Activated CD8-positive, alpha-beta memory T cell treated with anti-CD3 and anti-CD28 coated beads, Interleukin-2, amount 50 U/mL, for 4 hours (primary cell): ENCODE measurements at places on chromosomes 11 and 22.
A peak's percentile ranks its signal among the peaks of the same experiment; 100 is the strongest.

DNA sequence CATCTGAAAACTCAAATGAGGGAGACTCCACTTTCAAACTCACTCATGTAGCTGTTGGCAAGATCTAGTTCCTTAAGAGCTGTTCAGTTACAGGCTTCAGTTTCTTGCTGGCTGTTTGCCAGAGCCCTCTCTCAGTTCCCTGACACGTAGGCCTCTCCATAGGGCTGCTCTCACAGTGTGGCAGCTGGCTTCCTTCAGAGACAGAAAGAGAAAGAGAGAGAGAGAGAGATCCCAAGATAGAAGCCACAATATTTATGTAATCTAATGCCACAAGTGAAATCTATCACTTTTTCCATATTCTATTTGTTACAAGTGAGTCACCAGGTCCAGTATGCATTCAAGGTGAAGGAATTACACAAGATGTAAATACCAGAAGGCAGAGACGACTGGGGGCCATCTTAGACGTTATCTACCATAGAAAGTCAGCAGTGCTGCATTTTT, 168.8 kb downstream of the RCN1 start:
- no peak for DNase-seq

- no peak for DNase-seq
Observed at GRCh38 chr11:41044747-41045146, 414.7 kb downstream of the LRRC4C start.

GRCh38 chr11:706957-707816, 1.2 kb downstream of the EPS8L2 start:
- no peak for DNase-seq

GRCh38 chr22:37419969-37420685, 7.2 kb downstream of the ELFN2 start:
- no peak for DNase-seq

- no peak for DNase-seq
Observed at GRCh38 chr11:11960687-11961086, 47.7 kb downstream of the DKK3 start.

- DNase-seq, result peak; percentile 22
Observed at GRCh38 chr11:47797633-47798032, 30.5 kb upstream of the FNBP4 start.

GRCh38 chr22:30555282-30556210, 9.0 kb upstream of the SEC14L6 start:
- DNase-seq, result no peak

- DNase-seq, result peak; percentile 34
Observed at GRCh38 chr22:31646186-31647019, 15.6 kb downstream of the PISD start.

GRCh38 chr11:112656772-112657428, 304.3 kb upstream of the NCAM1 start:
- no peak for DNase-seq

GRCh38 chr11:6219359-6219758, 14.0 kb downstream of the C11orf42 start:
- DNase-seq, result no peak

DNA sequence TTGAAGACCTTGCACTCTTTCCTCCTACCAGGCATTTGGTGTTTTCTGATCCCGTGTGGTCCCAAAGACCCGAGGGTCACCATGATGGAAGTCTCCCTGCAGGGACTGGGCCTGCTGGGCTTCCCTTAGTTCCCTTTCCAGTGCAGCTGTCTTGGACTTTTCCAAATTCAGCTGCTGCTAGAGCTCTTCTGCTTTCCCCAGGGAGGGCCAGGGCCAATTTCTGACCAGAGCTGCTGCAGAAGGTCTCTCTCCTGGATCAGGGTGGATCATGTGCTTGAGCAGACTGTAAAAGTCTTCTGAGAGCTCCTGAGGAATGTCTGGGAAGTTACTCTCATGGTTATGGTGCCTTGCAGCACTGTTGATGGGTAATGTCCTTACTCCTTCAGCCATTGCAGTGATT, 23.2 kb downstream of the LDLRAD3 start:
- DNase-seq, result no peak

DNA sequence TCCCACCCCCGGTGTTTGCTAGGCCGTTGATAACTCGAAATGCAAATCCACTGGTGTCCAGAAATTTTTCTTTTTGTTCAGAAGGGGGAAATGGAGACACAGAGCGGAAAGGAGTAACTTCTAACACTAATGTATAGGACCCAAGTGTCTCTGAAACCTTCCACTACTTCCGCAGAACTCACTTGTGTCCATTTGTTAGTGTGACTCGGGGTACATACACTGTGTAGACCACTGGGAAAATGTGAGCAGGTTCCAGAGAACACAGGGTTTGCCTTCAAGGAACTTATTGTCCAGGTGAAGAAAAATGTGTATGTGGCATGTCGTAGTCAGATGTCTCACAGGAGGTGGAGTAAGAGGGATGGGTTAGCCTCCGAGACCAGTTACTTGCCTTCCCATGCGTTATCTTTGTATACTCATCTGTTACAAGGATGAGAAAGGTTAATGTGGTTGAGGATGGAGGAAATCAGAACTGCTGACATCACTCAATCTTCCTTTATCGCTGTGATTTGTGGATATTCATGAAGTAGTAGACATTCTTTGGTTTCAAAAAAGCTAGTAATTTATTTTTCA, 857 bp downstream of the ARCN1 start:
- DNase-seq, result peak; percentile 17

DNA sequence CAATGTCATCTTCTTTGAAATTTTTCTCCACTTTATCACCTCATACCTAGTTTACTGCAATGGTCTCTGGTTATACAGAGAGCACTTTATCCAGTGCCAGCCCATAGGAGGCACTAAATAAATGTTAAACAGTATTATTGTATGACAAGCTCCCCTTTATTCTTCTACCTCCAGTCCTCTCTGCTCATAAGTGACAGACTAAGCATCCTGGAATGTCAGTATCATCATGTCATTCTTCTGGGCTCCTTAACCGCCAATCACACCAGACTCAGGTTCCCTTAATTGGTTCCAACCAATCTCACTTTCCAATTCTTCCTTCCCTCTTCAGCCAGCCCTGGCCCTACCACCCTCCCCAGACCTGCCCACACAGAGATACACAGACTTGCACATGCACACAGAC, 93.1 kb downstream of the RPL27A start:
- DNase-seq, result no peak

DNA sequence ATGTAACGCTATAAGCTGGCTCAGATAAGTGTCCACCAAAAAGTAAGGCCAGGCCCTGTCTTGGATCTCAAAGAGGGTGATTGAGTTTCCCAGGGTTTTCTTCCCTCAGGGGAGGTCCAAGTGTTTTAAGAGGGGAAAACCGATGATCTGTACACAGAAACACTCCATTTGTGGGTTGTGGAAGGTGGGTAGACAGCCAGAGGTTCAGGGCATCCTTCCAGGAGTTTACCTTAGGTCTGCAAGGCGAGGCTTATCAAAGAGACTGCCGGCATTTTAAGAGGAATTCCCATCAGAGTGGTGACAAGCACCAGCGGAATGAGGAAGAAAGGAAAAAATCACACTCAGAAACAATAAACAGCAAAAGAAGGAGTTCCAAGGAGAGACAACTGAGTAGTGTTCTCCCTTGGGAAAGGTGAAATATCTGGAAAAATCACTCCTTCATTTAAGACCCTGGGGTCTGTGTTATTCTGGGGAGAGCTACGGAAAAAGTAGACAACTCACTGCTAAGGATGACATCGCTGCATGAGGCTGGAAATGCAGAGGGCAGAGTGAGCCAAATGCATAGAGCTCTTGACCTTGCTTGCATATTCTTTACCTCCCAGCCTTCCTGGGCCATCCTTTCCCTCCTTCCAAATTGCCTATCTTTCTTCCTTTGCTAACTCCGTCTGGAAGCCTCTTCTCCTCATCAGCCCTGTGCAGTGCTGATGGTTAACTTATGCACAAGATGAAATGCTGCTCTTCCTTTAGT, 22.1 kb upstream of the MMP7 start:
- no peak for DNase-seq
